ENCODE measurements at places on chromosomes 16 and 17.
A peak's percentile ranks its signal among the peaks of the same experiment; 100 is the strongest.

GRCh38 chr16:49964973-49965372, 60.1 kb upstream of the CNEP1R1 start:
- DNase-seq = no peak

- DNase-seq = peak; percentile 81
Observed at GRCh38 chr17:45218895-45219661, 2.6 kb upstream of the FMNL1 start.

DNA sequence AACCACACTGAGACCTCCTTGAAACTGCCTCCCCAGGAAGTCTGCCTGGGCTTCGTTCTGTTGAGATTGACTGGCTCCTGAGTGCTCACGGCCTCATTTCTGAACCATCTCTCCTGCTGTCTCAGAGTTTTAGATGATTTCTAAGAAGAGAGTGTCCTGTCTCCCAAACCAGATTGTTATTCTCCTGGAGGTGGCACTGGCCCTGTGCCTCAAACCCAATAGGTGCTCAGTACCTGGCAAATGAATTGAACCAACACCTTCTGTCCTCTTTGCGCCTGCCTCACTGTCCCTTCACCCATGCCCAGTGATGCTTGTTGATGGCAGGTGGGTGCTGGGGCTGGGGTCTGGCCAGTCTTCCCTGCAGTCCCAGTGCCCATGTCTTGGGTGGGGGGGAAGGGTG, 36.3 kb upstream of the C1QL1 start:
- no peak for DNase-seq

GRCh38 chr17:42893359-42893758, 7.2 kb upstream of the G6PC1 start:
- no peak for DNase-seq

GRCh38 chr16:11036868-11037410, 92.6 kb downstream of the CLEC16A start:
- DNase-seq = no peak

- DNase-seq = no peak
Observed at GRCh38 chr16:17266608-17267313, 204.0 kb downstream of the XYLT1 start.

DNA sequence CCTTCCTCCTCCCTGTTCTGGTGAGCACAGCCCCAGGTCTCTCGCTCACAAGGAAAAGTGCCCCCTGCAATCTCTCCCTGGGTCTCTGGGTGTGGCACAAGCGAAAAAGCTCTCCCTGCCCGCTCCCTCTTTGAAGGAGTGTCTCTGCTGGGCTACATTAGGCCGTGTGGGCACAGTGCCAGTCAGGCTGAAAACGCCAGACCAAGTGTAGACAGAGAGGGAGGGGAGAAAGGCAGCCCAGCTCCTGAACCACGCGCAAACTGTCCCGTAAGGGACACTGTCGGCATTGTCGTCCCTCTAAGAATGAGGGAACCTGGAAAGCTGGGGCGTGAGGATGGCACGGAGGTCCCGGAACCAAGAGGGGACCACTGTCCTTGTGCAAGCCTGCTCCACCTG, 3.9 kb downstream of the SMIM5 start:
- no peak for DNase-seq

GRCh38 chr16:57522960-57523359, 13.4 kb downstream of the CCDC102A start:
- no peak for DNase-seq
